ENCODE measurements at places on chromosomes 1 and 21.

- no peak for DNase-seq
Measured at GRCh38 chr1:50930965-50931737, 28.9 kb downstream of the FAF1 start.

DNA sequence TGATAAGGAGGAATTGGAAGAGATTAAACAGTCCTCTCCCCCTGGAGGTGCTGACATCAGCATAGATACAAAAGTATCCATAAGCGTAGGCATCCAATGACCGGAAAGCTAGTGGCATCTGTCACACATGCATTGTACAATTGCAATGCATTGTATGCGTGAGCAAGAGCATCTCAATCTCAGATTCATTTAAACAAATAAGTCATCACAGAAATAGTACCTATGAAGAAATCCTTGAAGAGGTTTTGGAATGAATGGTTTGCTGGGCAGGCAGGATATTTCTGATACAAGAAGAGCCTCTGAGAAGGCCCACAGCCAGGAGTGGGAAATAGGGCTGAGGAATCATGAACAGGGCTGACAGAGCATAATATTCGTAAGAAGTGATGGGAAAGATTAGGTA is 88.9 kb upstream of the ABCD3 start:
- no peak for DNase-seq

DNA sequence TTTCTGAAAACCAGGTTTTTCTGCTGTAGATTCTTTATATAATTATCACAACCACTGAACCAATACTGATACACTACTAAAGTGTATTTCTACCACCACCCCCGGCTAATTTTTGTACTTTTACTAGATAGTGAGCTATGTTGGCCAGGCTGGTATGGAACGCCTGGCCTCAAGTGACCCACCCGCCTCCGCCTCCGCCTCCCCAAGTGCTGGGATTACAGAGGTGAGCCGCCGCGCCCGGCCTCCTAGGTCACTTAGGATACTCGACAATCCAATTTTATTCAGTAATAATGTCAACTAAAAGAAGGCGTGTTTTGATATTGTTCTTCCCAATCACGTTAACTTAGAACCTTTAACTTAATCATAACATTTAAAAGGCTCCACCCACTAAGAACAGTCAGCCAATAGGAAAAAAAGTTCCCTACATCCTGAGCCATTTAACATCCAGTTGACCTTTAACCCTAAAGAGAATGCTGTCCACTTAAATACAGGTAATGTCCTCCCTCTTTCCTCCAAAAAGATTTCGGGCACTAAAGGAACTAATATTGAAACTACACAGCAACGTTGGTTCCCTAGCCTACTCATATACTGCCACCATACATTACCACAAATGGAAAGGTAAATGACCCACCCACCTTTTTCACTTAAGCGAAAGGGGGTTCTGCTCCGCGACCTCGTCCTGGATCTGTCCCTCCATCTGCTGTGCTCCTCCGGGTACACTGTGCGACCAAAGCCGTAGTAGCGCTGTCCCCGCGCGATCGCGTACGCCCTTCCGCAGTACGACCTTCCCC is 1.2 kb downstream of the RSRP1 start:
- peak; percentile 40 for DNase-seq

DNA sequence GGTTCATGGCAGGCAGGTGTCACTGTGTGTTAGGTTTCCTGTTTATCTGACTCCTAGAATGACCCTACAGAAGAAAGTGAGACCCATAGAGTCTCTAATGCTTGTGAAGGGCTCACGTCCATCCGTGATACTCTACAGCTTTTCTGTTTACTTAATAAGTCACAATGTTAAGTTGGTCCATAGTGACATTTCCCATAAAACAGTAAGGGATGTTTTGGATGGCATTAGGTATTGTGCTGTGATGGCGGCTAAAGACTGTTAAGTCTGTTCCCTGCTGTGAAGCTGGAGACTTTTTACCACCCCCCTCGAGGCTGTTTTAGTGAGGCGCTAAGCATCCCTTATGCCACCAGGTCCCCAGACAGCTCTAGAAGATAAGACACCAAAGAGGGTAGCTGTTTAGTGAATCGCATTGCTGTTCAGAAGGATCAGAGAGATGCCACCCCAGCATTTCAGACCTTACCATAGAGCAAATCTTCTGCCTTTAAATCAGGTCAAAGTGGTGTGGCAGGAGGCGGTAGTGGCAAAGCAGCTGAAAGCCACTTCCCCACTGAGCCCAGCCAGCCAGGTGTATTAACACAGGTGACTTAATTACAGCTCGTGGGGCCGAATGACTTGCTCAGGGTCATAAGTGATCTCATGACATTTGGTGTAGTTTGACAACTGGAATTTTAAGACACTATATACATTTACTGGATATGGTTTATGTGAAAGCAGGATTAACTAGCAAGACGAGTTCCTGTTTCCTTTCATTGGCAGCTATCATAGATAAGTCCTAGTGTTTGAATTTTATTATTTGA is 25.0 kb downstream of the SLC37A1 start:
- DNase-seq = no peak

DNA sequence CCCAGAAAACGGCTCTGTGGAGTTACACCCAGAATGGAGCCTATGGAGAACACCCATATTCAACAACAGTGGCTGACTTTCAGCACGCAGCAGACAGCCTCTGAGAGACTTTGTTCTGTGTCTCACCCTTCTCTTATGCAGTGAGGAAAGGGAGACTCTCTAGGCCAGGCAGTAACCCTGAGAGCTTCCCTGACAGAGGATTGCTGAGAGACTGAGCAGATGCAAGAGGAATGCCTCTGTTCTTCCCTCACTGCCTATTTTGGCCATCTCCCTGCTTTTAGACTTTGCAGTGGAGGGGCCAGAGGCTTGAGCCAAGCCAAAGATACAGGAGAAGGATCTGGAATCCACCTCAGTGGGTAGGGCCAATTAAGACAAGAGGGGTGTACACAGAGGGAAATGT is 41.8 kb upstream of the SLC16A1 start:
- DNase-seq = no peak

All from endothelial cell of umbilical vein (primary cell).